ENCODE measurements at places on chromosomes 3 and 15.

- no peak for DNase-seq
Measured at GRCh38 chr15:27573805-27574485, 525.2 kb downstream of the OCA2 start.

DNA sequence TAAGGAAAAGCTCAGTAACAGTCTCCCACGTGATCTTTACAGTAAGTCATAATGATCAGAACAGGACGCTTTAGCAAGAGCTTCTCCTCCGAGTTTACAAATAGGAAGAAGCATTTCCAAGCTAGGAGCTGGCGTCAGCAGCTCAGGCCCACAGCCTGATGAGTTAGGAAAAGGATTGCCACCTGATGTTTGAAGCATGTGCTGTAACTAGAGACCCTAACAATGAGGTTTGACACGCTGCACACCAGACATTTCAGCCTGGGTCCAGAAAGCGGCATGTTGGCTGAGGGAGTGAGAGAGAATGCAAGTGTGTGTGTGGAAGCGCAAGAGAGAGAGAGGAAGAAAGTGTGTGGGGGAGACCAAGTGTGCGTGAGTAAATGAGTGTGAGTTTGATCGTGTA, 47.3 kb downstream of the TLE3 start:
- DNase-seq = no peak

- DNase-seq = no peak
Measured at GRCh38 chr3:191051037-191051436, 148.0 kb upstream of the OSTN start.

GRCh38 chr15:43772624-43773023, 4.1 kb downstream of the ELL3 start:
- no peak for DNase-seq

DNA sequence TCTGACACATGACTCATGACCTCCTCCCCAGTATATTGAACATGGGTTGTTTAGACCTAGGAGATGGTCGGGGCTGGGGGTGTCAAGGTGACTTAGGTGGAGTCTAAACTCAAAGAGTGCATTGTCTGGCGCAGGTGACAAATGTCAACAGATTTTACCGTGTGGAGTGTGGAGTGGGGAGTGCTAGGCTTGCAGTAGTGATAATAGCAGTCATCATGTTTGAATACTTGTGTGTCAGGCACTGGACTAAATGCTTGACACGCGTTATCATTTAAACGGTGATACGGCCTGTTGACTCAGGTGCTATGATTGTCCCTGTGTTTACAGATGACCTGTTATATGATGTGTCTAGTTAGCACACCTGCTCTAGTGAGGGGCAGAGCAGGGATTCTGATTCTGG, 30.8 kb downstream of the MUC20 start:
- DNase-seq = no peak

GRCh38 chr15:87225436-87225835, 1031.1 kb downstream of the NTRK3 start:
- DNase-seq = no peak

- no peak for DNase-seq
Measured at GRCh38 chr3:197491923-197492664, 63.7 kb downstream of the BDH1 start.

DNA sequence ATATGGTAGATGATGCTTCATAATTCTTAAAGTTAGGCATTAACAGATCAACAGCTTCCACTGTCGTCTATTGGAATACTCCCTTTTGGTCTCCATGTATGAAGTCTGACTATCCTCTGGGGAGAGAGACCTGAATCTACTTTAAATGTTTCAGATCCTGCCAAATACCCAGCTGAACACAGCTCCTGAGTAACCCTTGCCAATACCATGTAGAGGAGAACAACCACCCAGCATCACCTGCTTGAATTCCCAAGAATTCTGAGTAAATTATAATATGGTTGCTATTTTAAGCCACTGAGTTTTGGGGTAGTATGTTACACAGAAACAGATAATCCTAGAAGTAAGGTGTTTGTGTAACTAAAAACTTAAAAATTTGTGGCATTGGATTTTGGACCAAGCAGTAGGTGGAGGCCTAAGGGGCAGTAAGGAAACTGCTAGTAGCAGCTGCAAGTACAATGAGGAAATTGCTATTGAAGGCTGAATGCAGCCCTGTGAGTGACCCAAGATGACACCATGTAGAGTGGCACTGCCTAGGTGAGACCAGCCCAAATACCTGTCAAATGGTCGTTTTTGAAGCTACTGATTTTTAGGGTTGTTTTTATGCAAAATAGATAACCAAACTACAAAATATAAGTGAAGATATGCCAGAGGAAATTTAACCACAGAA, 30.9 kb downstream of the NRG4 start:
- DNase-seq = no peak

DNA sequence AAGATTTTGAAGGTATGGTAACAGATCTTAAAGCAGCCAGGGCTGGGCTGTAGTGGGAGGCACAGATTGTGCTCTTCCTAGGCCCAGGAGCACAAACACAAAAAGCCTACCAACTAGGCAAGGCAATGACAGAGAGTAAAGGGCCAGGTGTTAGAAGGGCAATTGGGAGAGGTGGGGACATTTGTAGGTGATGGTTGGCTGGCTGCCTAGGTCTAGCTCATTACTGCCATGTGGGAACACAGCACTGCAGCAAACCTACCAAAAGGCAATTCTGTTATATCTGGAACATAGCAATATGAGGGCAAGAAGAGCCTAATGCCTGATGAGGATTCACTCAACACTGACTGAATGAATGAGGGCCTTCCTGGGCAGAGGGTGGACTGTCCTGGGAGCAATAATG, 30.4 kb downstream of the ARHGEF3 start:
- no peak for DNase-seq

DNA sequence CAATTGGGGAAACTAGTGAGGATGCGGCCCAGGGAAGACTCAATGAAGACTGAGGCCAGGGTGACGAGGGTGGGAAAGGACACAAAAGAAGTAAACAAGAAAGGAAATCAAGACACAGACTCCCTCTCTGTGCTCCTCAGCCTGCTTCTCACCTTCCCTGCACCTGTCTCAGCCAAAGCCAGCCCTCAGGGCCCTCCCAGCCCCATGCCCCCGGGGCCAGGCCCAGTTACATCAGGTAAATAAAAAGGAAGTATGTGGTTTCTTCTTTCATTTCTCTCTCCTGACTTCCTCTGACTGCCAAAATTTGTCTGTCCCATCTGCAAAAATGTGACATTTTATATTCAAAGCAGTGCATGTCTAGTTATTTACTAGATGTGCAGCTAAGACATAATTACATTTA, 328.0 kb downstream of the UACA start:
- no peak for DNase-seq

- DNase-seq = no peak
Measured at GRCh38 chr3:174285242-174285864, 573.8 kb upstream of the NAALADL2 start.

DNA sequence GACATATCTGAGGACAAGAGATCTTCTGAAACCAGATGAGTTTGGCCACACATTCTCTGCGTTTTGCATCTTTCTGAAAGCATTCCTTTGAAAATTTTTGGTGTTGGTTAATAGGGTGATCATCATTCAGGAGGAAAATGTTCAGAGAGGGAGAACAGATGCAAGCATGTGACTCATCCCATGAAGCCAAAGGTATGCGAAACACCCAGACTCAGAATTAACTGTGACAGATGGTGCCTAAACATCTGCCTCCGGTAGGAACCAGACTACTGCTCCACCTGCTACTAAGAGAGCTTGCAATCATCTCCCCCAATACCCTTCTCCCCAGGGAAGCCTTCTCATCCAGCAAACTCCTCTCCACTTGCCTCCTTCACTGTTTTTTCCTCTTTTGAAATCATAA, 46.2 kb downstream of the TRIM69 start:
- DNase-seq = no peak

- DNase-seq = no peak
Measured at GRCh38 chr3:35426366-35426958, 212.9 kb upstream of the ARPP21 start.

GRCh38 chr15:81295486-81296121, 28.3 kb downstream of the STARD5 start:
- DNase-seq = no peak

DNA sequence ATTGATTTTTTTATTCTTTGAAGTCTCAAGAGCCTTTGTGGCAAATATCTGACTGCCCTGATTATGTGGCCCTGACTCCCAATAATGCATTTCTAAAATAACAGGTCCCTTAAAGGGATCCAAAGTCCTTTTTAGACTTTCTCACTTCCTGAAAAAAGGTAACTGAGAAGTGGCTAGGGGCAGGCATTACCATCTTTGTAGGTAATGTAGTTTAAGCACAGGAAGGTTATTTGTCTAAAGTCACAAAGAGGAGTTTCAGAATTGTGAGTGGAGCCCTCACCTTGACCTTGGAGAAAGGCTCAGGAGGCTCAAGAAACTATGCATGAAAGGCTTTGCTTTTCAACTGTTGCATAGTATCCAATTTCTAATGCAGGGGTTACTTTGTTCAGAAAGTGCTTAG, 142.9 kb upstream of the MRPL3 start:
- DNase-seq = no peak

DNA sequence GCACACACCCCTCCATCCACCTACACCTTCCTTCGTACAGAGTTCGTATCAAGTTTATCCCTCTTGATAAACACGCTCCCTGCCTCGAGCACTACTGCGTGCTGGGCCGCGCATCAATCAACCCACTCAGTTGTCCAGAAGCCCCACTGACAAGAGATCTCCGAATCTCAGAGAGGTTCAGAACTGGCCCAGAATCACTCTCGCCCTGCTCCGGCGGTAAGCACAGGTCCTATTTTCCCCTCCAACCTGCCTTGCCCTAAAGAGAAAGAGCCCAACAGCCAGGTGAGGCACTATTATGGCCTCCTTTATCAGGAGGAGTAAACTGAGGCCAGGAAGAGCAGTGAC, 494 bp upstream of the NISCH start:
- DNase-seq = no peak

GRCh38 chr3:18901571-18901970, 246.7 kb upstream of the KCNH8 start:
- no peak for DNase-seq

DNA sequence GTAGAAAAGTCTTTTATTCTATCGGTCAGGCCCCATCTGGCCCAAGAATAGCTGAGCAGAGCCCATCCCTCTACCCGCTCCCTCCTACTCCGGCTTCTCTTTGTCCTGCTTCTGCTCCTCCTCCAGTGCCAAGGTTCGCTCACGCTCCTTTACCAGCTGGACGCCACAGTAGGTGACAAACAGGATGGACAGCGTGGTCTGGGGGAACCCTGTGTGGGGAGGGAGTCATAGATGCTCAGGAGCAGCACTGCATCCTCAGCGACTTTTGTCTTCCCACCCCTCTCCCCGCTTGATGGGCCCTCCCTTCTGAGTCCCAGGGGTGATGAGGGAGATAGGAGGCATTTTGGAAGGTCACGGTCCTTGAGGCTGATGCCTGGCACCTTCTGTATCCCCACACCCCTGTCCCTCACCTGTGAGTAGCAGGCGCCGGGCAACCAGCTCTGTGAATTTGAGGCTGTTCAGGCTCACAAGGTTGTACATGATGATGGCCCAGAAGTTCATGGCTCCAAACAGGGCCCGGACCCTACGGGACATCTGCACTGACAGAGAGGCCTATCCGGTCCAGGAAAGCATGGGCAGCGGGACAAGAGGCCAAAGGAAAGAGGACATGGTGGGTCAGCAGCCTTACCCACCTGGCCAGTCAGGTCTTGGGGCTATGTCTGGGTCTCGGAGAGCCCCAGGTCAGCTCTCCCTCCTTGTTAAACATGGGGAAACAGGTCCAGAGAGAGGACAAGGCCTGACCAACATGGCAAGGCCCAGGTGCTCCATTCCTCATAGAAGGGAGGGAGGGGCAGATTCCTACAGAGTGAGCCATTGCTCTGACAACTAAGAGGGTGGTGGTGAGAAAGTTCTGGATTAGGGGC, 7.6 kb downstream of the KLHL40 start:
- no peak for DNase-seq

DNA sequence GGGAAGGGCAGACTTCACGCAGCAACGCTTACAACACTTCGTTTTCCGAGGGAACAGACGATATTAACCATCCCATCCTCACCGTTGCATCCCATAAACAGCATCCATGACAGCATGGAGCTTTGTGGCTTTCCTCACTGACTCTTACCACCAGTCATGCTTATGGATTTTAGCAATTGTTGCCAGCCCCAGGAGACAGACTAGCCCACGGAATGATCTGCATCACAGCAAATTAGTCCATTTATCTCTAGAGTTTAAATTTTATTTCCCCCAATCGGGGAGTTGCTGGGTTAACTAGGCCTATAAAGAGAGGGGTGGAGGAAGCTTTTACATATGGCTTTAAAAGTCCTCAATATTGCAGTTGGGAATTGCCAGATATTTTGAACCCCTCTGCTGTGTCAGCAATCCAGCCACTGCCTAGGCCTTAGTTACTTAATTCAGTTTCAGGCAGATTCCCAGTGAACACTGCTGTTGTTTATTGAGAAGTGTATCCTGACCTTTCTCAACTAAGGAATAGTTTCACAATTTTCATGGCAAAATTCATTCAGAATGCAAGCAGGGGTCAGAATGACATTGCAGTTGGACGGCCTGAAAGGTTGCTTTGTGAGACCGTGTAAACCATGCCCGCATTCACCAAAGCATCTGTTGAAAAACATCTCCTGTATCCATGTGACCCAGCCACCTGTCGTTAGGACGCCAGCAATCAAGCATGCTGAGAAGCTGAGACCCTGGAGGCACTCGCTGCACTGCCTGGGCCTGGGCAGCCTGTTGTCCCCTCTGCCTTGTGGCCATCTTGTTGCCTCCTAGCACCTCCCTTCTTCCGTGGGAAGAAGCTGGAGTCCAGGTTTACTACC, 397.4 kb upstream of the TPM1 start:
- no peak for DNase-seq

- no peak for DNase-seq
Measured at GRCh38 chr15:37112171-37112570, 11.8 kb upstream of the MEIS2 start.

GRCh38 chr3:141405025-141405424, 36.7 kb downstream of the ZBTB38 start:
- no peak for DNase-seq

DNA sequence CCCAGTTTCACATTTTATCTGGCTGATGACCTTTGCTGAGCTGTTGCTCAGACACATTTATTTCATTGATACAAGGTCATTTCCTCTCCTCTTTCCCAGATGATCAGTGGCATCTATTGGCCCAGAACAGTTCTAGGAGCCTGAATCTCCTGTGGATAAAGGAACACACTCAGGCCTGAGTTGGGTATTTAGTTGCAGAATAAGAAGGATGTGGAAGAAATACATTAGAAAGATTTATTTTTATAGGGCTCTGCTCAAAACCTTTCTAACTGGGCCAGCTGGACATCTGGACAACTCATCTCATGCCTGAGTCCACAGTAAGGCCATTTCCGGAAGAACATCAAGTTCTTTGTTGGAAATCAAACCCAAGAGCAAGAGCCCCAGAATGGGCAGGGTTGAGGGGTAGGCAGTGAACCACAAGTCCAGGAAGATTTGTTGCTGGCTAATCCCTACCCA, 19.7 kb upstream of the MFGE8 start:
- DNase-seq = no peak

GRCh38 chr3:45676325-45677032, 12.7 kb upstream of the SACM1L start:
- DNase-seq = no peak

DNA sequence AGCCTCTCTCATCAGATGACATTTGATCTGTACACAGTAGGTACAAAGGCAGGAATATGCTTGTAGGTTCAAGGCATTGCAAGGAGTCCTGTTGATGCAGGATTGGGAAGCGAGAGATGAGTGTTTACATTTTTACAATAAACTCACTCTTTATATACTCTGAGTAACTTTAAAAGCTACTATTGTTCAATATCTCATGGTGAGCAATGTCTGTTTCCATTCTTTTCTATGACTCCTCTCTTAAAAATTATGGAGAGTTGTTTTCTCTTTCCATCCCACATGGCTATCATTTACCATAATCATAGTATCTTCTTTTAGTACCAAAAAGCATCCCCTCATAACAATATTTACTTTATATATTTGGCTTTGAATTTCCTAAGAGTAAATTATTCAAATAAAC, 314.0 kb upstream of the CDIN1 start:
- no peak for DNase-seq
